Stimulated activated CD8-positive, alpha-beta memory T cell treated with anti-CD3 and anti-CD28 coated beads, Interleukin-7, amount 100 ng/mL, for 1 hour (primary cell): ENCODE measurements at places on chromosomes 5 and 9.

DNA sequence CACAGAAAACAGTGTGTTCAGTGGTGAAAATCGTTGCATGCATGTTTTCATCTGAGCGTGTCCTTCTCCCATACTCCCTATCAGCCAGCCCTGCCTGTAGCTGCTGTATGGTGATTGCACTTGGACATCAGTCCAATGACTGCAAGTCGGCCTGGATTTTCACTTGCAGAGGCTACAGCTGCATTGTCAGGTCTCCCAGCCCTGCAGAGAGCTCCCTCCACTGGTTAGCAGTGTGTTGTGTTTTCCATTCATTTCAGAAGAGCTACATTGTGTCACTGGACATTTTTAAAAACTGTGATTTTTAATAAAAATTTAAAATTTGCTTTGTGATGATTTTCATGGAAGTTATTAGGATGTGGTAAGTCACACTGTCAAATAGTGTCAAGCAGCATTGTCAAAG lies 96.6 kb downstream of the SYK start:
- DNase-seq, result no peak

DNA sequence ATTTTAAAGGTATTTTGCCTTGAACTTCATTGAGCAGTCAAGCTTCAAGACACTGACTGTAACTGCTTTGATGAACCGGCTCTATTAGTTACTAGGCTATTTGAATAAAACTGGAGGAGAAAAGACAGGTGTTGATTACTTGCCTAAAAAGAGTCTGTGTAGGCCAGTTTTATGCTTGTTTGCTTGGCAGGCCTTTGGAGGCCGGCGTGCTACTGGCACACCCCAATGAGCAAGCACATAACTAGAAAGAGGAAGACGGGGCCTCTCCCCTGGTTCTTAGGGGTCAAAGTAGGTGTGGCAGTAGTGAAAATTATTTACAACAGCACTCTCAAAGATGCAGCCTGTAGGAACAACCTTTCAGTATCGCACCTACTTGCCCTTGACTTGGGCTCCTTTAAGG lies 2.1 kb upstream of the ZFR start:
- no peak for DNase-seq

DNA sequence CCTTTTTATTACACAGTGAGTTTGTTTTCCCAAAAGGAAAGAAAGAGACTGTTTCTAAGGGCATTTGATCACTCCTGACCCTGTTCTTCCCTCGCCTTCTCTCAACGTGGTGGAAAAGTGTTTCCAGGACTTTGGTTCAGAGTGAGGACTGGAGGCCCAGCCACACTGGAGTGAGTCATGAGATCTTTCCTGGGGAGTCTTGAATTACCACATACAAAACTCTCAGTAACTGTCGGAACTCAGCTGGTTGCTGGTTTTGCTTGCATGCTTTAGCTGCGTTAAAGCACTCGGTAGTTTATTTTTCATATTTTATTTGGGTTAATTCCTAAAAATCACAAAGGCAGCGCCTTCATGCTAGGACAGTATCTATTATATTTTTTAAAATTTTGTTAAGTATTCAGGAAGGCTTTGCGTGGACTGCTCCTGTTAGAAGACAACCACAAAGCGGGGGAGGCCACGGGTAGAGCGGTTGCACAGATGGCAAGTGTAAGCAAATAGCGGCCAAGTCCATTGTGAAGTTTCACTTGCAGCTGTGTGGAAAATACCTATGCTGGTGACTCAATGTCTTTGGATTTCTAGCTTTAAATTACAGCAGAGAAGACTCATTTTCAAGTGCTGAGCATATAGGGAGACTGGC lies 77.7 kb downstream of the ARSB start:
- DNase-seq, result no peak

- DNase-seq, result no peak
Observed at GRCh38 chr5:164059471-164059870, 554.1 kb downstream of the MAT2B start.

- no peak for DNase-seq
Observed at GRCh38 chr5:3373391-3373790, 222.2 kb upstream of the IRX1 start.
